ENCODE measurements at places on chromosomes 2 and 18.

DNA sequence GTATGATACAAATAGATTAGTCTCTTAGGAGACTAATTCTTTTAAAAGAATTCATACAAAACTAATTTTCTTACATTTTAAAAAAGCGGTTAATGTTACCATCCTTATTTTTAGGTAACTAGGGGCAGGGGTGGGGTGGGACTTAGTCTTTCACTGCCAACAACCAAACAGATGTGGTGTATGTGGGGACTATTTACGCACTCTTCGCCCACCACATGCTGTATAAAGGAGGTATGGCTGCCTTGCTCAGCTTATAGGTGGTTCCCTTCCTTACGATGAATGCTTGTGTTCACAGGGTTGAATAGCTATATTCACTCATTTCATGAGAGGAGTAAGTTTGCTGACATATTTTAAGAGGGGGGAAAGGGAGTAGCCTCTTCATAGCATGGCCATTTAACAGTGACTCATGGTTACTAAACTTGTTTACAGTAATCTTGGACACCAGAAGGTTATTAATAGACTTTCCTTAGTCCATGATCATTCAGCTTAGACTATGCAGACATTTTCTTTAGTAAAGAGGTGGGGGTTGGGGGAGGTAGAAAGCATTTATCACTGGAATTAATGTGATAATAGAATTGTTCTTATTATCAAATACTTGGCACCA is 61.8 kb downstream of the CAB39 start:
- no peak for DNase-seq

DNA sequence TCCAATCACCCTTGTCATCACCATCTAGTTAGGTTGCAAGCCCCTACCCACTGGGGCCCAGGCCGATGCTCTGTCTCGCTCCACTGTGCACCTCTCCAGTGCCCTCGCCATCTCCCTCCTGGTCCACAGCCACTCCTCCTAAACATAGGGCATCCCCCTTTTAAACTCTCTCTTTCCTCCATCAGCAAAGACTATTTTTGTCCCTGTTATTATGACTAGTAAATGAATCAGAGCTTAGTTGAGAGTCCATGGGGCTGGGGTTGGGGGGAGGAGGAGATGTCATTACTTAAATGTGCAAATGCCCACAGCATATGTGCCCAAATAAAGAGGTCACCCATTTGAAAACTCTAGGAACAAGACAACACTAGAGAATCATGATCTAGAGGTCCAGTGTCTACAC is 167.4 kb downstream of the TRABD2A start:
- DNase-seq, result no peak

DNA sequence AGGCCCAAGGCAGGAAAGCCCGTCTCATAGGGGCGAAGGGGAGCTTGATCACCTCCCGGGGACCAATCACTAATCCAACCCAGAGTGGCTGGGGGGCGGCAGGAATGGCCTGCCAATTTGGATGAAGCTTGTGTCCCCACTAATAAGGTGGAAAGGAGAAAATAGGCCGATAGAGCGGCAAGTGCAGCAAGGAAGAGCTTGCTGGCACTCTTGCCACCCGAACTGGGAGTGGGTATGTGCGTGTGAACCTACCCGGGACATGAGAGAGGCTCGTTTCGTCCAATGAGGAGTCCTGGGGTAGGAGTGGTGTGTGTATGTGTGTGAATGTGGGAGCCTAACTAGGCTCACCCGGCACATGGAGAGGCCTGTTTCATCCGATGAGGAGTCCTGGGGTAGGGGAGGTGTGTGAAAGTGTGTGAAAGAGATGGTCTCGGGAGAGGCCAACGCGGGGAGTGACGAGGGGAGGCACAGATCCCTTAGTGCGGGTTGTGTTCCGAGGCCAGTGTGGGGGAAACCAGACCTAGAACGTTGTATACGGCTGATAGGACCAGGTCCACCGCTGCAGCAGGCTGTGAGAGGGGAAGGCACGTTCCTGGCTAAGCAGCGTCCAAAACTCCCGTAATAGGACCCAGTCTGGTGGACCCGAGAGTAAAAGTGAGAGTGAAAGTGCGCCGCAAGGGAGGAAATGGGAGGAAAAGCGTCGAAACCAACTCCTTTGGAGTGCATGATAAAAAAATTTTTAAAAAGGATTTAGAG is 47.1 kb upstream of the SELENOI start:
- DNase-seq, result peak; percentile 55

DNA sequence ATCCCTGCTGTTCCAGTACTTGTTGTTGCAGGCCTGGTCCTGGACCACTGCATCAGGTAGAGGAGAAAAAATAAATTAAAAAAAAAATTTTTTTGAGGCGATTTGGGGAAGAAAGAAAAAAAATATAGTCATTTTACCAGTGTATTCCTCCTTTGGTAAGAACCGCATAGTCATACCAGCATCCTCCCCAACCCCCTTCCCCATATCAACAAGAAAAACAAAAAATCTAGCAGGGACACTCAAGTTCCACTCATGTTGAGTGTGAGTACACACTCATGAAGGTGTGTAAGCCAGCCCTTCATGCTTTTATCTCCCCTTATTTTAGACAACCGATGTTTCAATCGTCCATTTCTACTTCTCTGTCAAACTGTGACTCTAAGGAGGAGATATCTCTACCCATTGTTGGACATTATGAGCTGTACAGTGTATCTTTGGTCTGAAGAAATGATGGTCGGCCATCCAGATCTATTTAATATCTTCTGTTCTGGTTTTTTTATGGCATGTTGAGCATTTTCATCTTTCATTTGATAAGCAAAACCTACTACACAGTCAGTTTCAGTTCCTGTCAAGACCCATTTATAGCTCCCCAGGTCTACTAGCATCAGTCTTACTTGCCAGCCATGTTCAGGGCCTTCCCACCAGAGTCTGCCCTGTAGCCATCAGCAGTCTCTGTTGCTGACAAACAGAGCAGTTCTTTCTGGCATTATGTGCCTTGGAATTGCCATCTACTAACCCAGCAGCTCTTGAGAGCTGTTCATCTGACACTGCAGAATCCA is 20.0 kb downstream of the ELP2 start:
- DNase-seq, result no peak

DNA sequence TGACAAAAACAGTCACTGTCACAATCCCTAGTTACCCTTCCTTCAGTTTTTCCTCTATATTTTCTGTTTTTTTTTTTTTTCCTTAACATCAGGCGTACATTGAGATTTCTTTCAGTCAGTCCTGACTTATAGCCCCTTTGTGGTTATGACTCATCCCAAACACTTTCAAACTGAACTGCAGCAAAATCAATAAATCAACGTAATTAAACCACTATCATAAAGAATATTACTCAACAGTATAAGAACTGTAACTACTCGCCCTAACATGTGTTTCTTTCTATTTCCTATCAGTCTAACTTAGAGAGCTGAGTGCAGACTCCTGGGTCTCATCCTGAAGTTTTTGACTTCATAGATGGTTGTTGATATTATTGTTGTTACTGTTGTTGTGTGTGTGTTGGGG is 523.5 kb downstream of the LRRTM4 start:
- no peak for DNase-seq

- no peak for DNase-seq
Measured at GRCh38 chr2:220279840-220280239, 652.4 kb downstream of the SLC4A3 start.

DNA sequence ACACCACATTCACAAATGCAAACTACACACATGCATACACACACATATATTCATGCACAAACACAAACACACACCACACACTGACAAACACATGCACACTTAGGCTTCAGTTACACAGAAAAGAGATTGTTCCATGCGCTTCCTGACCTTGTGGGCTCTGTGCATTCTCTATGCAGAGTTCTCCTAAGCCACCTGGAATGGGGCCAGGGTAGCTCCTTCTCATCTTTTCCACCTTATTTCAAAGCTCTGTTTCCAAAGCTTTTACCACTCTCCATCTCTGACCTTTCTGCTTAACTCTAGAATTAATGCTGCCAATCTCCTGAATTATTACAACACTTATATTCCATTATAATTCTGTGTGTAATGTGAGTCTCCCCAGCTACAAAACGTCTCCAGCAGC is 522.3 kb upstream of the MYT1L start:
- DNase-seq, result peak; percentile 41

- DNase-seq, result no peak
Measured at GRCh38 chr2:237422309-237422708, 8.3 kb upstream of the COL6A3 start.

GRCh38 chr18:49802623-49803022 is 10.7 kb downstream of the ACAA2 start:
- DNase-seq, result no peak

DNA sequence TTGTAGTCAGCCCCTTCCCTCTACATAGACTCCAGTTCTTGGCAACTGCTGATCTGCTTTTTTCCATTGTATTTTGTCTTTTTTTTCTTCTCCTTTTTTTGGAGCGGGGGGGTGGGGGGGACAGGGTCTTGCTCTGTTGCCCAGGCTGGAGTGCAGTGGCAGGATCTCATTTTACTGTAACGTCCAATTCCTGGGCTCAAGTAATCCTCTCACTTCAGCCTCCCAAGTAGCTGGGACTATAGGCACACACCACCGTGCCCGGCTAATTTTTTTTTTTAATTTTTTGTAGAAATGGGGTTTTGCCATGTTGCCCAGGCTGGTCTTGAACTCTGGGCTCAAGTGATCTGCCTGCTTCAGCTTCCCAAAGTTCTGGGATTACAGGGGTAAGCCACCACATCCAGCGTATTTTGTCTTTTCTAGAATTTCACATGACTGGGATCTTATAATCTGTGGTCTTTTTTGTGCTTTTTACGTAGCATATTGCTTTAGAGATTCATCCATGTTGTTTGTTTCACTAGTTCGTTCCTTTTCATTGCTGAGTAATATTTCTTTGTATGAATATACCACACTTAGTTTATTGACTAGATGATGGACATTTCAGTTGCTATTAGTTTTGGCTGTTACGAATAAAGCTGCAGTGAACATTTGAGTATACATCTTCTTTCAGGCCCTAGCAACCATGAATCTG is 17.9 kb downstream of the EML4 start:
- no peak for DNase-seq

DNA sequence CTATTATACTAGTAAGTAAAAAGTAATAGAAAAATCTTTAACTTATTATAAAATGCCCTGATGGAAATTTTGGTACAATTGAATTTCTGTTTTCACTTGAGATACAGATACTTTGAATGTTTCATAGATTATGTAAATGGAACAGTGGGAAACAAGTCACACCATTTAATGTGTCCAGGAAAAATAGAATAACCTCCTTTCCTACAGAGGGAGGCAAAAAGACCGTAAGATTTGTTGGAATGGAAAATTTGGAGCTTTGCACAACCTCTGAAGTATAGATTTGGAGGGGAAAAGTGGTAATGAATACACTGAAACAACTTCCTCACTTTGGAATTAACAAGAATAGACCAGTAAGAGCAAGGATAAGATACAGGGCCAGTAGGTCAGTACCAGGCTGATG is 149.2 kb upstream of the L3MBTL4 start:
- no peak for DNase-seq

- DNase-seq, result no peak
Measured at GRCh38 chr2:171858397-171858958, 35.6 kb downstream of the SLC25A12 start.

DNA sequence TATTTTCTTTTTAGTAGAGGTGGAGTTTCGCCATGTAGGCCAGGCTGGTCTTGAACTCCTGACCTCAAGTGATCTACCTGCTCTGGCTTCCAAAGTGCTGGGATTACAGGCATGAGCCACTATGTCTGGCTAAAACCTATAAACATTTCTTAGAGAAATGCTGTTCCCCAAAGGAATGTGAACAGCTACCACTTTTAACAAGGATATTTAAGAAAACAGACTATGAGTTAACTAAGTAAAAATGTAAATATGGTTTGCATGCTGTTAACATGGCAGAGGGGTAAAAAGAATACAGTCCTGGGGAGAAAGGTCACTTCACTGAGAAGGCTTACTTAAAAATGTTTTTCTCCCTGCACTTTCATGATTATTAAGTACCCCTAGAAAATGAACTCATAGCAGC is 57.1 kb downstream of the SLC16A14 start:
- DNase-seq, result no peak

Measured in cerebellar cortex (tissue), 1 donor.